Uterus (tissue), 4 donors: ENCODE measurements at places on chromosomes 5 and 9.

DNA sequence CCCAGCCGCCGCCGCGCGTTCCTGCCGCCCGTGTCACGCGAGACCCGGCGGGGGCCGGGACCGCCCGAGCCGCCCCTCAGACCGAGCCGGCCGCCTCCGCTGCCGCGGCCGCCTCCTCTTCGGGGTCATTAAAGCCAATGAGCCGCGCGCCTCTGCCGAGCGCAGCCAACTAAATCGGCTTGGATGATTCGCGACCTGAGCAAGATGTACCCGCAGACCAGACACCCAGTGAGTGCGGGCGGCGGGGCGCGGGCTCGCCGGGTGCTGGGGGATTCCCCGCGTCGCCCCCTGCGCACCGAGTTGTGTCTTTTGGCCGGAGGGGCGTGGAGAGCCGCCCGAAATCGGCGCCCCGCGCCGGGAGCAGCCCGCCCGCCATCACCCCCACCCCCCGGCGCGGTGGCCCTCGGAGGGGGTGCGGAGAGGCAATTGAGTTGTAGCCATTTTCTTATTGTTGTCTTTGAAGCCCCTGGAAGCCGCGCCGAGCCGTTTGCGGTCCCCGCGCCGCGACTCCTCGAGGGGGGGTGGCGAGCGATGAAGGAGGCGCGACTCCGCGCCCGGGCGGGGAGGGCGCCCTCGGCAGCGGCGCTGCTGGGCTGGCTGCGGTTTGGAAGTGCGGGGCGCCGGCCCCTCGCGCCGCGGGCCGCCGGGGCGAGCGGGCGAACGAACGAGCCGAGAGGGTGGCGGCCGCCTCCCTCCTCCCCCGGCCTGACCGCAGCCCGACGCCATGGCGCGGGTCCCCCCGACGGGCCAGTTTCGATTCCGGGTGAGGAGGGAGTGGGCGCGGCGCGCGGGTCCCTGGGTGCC lies 1.0 kb downstream of the TLE4 start:
- DNase-seq: peak; percentile 34

- DNase-seq: peak; percentile 96
Observed at GRCh38 chr5:159100025-159100781, 487 bp upstream of the EBF1 start.

- peak; percentile 37 for DNase-seq
Observed at GRCh38 chr9:82031538-82032280, 43.1 kb downstream of the SPATA31D1 start.

DNA sequence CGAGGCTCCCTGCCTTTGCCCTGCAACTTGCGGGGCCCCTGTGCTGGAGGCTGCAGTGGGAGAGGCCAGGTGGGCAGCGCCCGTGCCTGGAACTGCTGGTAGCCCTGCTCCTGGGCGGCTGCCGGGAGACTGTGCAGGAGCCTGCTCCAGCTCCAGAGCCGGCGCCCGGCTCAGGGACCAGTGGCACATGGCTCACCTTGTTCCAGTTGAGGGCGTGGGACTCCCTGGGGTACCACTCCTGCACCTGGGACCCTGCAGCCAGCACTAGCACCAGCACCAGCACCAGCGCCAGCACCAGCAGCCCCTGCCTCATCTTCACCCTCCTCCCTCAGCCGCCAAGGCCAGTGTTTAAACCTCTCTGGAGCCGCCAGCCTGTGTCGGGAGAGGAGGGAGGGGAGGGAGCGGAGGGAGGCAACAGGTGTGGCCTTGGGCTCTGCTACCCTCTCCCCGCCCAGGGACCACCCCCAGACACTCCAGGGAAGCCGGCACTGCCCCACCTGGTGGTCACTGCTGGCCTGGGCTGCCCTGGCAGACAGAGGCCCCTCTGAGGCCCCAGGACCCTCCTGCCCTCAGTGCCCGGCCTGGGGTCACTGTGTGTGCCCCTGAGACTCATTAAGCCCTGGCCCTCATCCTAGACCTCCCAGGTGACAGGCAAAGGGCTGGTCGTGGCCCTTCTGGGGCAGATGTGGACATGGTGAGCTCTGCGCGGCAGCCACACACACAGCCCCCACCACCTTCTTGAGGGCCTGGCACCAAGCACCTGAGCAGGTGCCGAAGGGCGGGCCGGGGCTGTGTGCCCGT lies at the start of gene LCN10:
Gene LCN10, minus strand, starts transcription at position 350 of the 801 bp plus-strand sequence. Its CDS starts 37 bp downstream, at position 313.
- DNase-seq: no peak

GRCh38 chr9:98445576-98445975 lies 190.1 kb upstream of the TBC1D2 start:
- no peak for DNase-seq

GRCh38 chr5:16763211-16763610 lies 146.4 kb upstream of the RETREG1 start:
- DNase-seq: no peak

DNA sequence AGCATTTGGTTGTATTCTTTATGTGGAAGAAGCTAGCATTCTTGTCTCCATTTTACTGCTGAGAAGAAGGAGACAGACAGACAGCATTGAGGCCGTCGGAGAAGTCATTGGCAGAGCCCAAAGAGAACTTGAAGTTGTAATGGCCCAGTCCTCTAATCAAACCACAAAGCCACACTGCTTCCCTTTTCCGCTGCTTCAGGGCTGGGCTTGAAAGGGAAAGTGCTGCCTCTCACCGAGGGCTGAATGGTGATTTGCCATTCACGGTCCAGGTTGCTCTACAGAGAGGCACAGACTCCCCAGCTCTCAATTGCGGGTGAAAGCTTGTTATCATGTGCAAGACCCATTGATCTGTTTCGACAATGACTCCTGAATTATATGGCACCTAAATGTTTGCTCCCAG lies 25.6 kb upstream of the POU4F3 start:
- DNase-seq: no peak

GRCh38 chr9:129885018-129885669 lies 49.9 kb downstream of the USP20 start:
- peak; percentile 48 for DNase-seq

DNA sequence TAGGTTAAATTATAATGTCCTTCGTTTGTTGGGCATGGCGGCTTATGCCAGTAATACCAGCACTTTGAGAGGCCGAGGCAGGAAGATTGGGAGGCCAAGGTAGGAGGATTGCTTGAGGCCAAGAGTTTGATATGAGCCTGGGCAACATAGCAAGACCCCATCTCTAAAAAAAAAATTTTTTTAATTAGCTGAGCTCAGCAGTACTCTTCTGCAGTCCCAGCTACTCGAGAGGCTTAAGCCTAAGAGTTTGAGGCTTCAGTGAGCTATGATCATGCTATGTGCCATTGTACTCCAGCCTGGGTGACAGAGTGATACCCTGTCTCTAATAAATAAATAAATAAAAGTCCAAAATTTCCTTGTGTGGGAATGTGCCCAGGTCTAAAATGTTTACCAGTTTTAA lies 9.1 kb upstream of the MSANTD3 start:
- no peak for DNase-seq

GRCh38 chr9:31251386-31251785 lies 1133.1 kb upstream of the ACO1 start:
- DNase-seq: no peak

DNA sequence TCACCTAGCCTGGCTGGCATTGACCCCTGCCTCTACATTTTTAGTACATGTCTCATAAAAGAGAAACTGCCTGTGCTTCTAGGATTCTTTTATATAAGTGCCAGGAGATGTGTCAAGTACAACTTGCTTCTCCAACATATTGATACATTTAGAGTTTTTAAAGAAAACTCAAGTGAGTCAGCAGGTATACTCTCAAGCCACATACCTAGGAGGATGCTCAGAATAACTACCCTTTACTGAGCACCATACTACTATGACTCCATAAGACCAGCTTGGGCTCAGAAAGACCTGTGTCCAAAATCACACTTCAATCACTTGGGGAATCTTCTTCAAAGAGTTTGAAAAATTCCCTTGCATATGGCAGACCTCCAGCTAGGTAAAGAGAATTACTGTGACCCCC lies 389.8 kb upstream of the SLC24A2 start:
- DNase-seq: no peak

DNA sequence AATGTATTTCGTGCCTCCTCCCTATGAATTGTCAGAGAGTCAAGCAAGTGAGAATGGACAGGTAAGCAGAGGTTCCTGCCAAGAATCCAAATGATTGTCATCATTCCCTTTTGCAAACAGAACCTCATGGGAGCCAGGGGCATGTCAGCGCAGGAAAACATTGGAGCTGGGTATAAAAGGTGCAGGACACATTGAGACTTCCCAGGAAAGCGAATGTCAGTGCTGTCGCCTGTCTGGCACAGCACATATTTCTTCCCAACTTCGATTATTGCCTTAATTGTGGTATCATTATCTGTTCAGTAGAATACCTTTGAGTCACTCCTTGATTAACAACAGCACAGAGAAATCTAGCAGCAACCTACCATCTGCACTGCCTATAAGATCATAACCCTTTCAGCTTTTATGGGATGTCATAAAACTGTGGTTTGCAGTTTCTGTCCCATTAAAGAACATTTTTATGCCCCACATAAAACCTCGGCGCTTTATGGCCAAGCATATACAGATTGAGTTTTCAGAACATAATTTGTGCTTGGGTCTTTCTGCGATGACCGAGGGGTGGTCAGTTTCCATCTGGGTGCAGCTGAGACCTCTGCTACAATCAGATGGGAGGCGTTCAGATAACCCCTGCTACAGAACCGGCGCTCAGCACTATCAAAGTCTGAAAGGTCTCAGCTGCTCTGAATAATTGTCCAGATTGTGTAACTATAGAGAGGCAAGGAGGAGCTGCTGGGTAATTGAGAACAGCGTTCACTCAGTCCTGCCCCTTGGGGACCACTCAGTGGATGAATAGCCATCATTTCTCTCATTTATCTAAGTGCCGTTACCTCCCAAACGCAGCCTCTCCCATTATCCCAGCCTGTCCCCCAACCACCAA lies 30.9 kb upstream of the WWC1 start:
- no peak for DNase-seq

DNA sequence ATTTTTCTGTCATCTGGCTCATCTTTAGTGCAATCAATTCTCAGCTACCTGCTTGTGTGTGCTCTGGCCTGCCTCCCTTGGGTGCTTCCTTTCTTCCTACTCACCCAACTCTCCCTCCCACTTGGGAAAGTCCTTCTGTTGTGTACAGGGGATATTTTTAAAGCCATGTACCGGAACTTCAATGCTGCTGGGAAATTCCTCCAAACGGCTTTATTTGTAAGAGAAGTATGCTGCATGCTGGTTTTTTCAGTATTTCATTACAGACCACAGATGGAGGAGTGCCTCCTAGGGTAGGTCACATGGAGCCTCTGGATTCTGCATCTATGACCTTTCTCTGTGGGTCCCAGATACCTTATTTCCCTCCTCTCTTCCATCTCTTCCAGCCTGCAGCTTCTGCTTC lies 5.4 kb upstream of the HMHB1 start:
- no peak for DNase-seq

- no peak for DNase-seq
Observed at GRCh38 chr9:129934780-129935179, 99.5 kb downstream of the USP20 start.

DNA sequence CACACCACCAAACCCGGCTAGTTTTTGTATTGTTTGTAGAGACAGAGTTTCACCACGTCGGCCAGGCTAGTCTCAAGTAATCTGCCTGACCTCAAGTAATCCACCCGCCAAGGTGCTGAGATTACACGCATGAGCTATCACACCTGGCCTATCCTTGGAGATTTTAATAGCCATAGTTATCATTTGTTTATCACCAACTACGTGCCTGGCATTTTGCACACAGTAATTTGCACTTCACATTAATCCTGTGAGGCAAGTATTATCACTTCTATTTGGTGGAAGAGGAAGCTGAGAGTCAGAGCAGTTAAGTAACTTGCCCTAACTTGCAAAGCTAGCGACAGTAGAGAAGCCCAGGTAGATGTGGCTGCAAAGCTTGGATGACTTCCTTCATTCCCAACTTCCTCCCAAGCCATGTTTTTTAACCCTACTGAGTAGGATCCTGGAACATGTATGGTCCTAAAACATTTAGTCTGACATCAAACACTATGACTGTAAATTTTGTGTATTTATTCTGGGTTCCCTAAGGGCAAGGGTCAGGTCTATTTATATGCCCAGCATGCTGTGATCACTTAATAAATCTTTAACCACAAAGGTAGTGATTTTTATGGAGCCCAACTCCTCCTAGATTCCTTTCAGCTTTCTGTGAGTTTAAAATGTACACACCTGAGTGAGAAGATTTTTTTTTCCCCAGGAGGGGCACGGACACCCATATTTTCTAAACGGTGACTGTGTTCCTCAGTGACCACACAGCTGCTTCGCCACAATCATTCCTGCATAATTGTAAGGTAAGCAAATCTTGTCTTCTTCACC lies 100.2 kb upstream of the RAI14 start:
- DNase-seq: no peak

GRCh38 chr9:94085062-94085639 lies 887 bp downstream of the PTPDC1 start:
- DNase-seq: no peak

DNA sequence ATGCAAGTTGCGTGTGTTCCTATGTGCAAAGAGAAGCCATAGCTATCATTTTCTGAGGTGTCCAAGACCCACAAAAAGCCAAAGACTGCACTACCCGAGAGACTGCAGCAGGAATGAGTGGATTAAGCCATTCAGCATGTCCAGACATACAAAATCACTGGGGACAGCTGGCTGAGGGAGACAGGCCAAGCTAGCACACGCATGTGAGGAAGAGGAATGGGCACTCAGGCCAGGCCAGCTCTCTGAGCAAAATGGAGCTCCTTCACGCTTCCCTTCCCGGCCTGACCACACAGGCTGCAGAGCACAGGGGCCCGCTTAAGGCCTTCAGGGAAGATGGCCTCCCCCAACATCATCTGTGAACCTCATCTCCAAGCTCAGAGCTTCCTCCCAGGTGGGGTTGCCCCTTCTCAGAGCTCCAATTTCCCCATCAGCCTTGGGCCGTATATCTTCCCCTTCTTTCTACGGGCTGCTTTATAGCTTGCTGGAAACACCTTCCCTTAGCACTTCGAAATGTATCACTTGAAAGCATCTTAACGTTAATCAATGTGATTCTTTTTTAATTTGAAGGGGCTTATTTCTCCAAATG lies 8.4 kb downstream of the DCANP1 start:
- DNase-seq: no peak

GRCh38 chr9:99039505-99040182 lies 65.3 kb upstream of the TGFBR1 start:
- DNase-seq: no peak

DNA sequence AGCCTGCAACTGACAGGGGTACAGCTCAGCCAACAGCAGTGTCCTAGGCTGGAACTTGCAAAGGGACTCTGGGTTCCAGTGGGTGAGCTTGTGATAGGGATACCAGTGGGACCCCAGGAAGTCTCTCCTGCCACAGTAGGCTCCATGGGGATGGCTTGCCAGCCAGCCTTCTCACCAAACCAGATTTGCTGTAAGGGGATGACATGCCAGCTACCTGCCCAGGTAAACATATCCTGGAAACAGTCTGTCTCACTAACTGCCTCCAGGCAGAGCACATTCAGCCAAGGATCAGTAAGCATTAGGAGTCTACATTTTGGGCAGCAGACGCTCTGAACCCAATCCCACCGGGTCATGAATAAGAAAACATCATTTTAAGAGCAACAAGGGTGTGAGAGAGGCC lies 49.9 kb downstream of the SIL1 start:
- DNase-seq: no peak

DNA sequence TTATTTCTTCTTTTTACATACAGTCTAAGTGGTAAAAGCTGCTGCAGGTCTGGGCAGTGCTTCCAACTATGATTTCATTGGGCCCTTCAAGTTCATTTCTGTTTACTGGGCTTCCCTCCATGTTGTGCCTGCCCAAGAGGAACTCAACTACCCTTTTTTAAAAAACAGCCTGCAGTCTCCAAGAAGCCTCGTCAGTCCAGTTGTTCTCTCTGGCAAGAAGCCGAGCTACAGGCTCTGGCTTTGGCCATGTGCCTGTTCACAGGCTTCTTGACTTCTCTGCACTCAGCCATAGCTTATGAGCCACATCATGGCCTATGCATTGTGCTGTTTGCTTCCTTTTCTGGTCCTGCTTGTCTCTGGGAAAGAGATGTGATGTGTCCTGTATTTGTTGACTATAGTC lies 119.7 kb upstream of the PJA2 start:
- DNase-seq: no peak

GRCh38 chr5:17019324-17019723 lies 83.2 kb upstream of the MYO10 start:
- no peak for DNase-seq
